ENCODE measurements at places on chromosomes 16 and 17.

DNA sequence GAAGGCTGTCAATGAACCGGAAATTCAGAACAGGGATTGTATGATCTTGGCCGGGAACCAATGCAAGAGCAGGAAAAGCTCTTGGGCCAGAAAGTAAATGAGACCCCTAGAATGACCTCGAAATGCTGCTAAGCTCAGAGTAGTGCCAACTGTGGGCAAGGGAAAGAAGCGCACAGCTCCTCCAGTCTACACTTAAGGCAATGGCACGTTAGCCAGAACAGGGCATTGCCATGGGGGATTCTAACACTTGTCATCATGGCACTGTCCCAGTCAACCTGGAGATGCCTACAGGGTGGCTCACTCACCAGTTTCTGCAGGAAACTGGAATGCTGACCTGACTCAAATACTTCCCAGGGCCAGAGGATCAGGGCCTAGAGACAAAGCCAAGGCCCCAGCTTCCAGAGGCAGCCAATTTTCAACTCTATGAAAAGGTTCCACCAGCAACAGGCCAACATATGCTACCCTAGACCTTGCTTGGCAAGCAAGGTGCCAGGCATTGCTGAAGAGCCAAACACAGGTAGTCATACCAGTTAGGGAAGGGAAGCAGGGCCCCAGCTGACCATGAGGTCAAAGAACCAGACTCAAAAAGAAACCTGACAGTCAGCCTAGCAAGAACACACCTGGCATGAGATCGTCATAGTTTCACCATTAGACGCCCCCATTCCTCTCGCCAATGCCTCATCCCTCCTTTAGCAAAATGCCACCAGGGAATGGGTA lies 34.9 kb downstream of the ARHGAP17 start:
- DNase-seq = peak; percentile 27

DNA sequence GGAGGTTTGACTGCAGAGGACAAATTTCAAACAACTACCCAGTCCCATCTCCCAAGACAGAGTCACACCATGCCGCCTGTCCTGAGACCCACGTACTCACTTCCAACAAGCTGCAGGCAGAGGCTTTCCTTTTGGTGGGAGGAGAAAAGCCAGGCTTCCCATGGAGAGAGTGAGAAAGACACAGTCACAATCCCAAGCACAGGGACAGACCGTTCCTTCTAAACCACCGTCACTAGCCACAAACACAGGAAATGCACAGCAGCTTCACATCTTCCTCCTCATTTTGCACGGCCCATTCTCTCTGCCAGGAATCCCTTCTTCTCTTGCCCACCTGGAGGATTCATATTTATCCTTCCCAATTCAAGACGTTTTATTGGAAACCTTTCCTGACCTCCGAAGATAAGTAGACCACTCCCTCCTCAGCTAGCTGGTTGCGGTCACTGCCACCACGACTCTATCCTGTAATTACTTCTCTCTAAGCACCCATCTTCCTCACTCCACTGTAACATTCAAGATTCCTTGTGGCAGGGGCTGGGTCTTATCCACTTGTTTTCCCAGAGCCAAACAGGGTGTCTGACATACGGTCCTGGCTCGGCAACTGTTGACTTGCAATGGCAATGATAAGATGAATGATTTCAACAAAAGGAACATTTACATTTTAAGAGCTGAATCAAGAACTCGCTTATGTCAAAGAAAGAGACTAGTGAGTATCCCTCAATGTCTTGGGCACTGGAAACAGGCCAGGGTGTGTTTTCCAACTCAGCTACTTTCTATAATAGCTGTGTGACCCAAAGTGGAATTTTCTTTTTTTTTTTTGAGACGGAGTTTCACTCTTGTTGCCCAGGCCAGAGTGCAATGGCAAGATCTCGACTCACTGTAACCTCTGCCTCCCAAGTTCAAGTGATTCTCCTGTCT lies 87.6 kb downstream of the XYLT1 start:
- DNase-seq = no peak

- DNase-seq = peak; percentile 41
Observed at GRCh38 chr17:2123375-2124251, 68.7 kb downstream of the HIC1 start.

DNA sequence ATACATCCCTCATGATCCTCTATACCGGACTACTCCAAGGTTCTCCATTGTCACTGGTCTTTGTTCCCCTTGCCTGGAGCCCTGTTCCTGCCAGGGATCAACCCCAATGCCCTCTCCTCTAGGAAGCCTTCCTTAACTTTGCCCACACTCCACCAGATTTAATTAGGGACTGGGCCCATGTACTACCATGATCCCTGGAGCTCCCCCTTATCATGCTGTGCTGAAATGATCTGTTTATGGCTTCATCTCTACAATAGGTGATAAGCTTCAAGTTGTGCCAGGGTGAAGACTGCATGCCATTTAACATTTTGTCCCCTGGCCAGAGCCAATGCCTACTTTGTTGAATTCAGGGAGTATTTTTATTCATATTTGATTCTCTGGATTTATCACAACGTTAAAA lies 17.9 kb upstream of the IRX5 start:
- DNase-seq = no peak

DNA sequence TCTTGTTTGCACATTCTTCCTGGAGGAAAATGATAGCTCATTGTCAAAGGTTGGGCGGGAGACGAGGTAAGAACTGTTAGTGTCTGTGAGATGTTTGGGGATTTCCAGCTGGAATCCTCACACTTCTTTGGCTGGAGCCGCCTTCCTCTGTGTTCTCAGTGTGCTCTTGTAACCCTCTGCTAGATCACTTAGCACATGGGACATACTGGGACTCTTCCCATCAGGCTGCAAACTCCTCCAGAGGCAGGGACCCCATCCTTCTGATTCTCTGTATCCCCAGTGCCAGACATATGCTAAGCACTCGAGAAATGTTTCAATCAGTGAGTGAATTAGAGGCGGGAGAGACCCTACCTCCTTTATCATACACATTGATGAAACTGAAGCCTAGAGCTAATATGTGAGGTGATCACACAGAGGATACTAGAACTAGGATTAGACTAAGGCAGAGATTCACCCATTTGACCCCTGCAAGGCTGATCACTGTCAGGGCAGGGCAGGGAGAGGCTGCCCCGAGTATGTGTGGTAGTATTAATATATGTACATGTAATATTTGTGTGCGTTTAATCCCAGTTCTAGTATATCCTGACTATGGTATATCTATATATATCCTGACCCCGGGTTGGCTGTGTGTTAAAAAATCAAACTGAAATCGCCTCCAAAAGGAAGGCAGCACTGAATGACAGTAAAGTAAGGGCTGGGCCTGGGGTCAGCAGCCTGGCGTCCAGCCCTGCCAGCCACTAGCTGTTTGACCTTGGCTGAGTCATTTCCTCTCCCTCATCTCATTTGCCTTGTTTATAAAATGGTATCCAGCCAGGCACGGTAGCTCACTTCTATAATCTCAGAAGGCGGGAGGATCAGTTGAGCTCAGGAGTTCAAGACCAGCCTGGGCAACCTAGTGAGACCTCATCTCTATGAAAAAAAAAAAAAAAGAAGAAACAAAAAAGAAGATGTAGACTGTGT lies 75.5 kb upstream of the TBX2 start:
- no peak for DNase-seq

DNA sequence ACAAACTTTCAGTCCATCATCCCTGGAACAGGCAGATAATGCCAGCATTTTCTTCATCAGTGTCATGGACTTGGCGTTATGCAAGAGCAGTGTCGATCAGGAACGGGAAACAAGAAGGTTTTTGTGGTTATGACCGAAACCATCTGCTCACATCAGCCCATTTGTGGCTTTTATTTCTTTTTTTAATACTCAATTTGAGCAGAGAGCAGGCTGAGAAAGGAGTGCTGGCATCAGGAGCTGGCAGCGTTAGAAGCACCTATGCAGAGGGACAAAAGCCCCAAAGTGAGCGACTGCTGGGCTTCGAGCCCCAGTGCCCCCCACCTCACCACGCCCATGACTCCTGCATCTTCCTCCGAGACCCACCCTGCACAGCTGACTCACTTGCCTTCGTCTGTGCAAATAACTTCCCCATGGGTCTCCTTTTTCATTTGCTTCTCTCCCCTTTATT lies 16.2 kb upstream of the CD300E start:
- DNase-seq = peak; percentile 3

DNA sequence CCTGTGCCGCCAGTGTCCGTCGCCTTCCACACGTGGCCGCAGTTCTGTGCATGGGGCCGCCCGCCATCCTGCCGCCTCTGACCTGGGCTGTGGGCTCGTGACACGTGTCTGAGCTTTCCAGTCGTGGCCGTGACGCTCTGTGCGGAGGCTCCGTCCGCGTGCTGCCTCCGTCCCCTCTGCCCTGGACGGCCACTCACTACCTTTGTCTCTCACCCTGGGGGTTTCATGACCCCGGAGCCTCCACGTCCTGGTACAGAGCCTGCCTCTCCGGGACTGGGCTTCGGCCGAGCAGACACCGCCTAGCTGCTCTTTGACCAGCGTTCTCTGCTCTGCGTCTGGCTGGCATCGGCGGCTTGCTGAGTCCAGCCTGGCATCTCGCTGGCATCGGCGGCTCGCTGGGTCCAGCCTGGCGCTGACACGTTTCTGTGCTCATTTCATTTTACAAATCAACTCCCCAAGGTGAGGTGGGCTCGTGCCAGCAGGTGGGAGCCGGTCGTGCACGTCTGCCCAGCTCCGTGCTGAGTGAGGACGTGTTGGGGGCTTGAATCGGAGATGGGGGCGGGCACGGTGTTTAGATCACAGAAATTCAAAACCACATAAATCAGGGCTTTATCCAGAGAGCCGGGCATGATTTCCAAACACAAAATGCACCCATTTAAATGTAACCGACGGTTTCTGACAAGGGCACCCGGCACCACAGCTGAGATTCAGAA lies 44.3 kb upstream of the GNG13 start:
- no peak for DNase-seq

- peak; percentile 42 for DNase-seq
Observed at GRCh38 chr17:7915179-7915610, 894 bp downstream of the RNF227 start.

- DNase-seq = no peak
Observed at GRCh38 chr17:81527591-81528383, at the start of gene FSCN2. Gene FSCN2 (plus strand): TSS chr17:81528377. CDS start chr17:81528532, 155 bp downstream.

- DNase-seq = no peak
Observed at GRCh38 chr17:55269894-55270293, 5.1 kb downstream of the HLF start.

- DNase-seq = no peak
Observed at GRCh38 chr17:36593656-36594316, 2.1 kb downstream of the DHRS11 start.

DNA sequence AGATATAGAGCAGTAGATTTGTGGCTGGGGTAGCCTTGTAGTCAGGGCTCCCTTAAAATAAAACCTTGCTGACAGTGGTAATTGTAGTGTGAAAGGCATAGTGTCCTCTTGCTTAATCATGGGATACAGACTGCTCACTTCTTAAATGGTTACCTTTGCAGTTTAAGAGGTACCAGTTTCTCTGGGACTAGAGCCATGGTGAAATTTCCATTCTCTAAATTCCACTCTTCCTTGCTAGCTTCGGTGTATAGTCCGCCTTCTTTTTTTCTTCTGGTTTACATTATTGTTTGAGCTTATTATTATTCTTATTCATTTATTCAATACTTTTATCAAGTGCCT lies 1.6 kb downstream of the CCP110 start:
- no peak for DNase-seq

GRCh38 chr16:794853-795466 lies 5.6 kb downstream of the GNG13 start:
- no peak for DNase-seq

DNA sequence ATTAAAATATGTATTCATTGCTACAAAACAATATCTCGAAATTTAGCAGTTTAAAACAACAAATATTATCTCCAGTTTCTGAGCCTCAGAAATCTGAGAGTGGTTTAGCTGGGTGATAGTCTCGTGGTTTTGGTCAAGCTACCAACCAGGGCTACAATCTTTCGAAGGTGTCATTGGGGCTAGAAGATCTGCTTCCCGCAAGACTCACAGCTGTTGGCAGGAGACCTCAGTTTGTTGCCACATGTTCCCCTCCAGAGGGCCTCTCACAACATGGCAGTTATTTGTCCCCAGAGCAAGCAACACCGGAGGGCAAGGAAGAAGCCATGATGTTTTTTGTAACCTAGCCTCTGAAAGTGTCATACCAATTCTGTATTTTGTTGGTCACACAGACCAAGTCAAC lies 12.0 kb upstream of the BCAS3 start:
- DNase-seq = peak; percentile 20

- DNase-seq = peak; percentile 93
Observed at GRCh38 chr16:85210423-85211169, 98.3 kb upstream of the CIBAR2 start.
